ENCODE measurements at places on chromosomes 11 and 22.

GRCh38 chr11:87219266-87219665, 181.5 kb downstream of the TMEM135 start:
- no peak overlapping the region for H3K27ac ChIP-seq
- no peak for DNase-seq
- no peaks in the 10 kb centered on the region for H3K36me3 ChIP-seq
- H3K4me1 ChIP-seq = no peaks in the 10 kb centered on the region
- H3K27me3 ChIP-seq = no peaks in the 10 kb centered on the region

- DNase-seq = no peak
- no peaks in the 10 kb centered on the region for H3K27me3 ChIP-seq
- H3K36me3 ChIP-seq = peaks cover 53% of the 10 kb centered on the region
- peaks cover 15% of the 10 kb centered on the region for H3K4me1 ChIP-seq
- H3K27ac ChIP-seq = no peak overlapping the region
Measured at GRCh38 chr11:35211952-35212351, 73.0 kb downstream of the CD44 start.

GRCh38 chr22:17063411-17064106, 21.2 kb upstream of the IL17RA start:
- no peaks in the 10 kb centered on the region for H3K36me3 ChIP-seq
- no peak overlapping the region for H3K27ac ChIP-seq
- H3K27me3 ChIP-seq = no peaks in the 10 kb centered on the region
- DNase-seq = no peak

- peaks cover 6% of the 10 kb centered on the region for H3K4me1 ChIP-seq
- H3K36me3 ChIP-seq = no peaks in the 10 kb centered on the region
- no peaks in the 10 kb centered on the region for H3K27me3 ChIP-seq
- no peak overlapping the region for H3K4me3 ChIP-seq
Measured at GRCh38 chr11:88680806-88681205, 343.3 kb upstream of the CTSC start.

DNA sequence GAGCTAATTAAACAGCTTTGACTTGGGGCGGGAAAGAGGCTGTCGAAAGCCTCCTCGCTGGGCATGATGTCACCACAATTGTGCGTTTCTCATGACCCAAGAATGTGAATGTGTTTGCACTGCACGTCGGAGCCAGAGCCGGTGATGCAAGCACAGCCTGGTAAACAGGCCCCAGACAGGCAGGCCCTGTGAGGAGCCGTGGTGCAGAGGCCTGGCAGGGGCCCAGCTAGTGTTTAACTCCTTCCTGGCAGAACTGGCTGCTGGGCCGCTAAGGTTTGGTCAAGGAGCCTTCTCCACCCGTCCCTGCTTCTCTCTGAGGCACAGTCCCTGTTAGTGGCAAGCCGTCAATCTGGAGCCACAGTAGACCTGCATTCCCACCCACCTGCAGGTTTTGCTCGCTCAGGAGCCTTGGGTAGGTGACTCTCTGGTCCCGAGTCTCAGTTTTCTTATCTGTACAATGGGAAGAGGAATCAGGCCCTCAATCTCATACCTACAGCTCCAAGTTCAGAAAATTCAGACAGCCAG, 25.4 kb upstream of the SMTN start:
- peaks cover 16% of the 10 kb centered on the region for H3K4me1 ChIP-seq
- H3K27ac ChIP-seq = peak overlapping the region; percentile 49
- H3K4me3 ChIP-seq = no peak overlapping the region
- no peaks in the 10 kb centered on the region for H3K36me3 ChIP-seq
- H3K27me3 ChIP-seq = no peaks in the 10 kb centered on the region
- DNase-seq = peak; percentile 81

DNA sequence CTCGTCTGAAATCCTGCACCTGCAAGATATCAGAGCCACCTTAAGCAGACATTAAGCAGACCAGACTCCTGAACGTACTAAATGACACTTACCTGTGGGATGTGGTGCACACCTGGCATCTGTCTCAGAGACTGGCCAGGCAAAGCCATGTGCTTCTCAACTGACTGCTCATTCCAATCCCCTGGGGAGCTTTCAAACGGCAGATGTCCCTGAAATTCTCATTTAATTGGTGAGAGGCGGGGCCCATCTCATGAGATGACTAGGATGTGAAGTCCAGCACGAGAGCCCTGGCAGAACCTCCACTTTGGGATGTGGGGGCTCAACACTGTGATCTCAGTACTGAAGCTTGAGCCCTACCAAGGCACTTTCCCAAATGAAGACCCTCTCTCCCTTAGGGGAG, 84.9 kb upstream of the HMGXB4 start:
- no peak overlapping the region for H3K27ac ChIP-seq
- H3K4me1 ChIP-seq = no peaks in the 10 kb centered on the region
- H3K4me3 ChIP-seq = no peak overlapping the region
- H3K36me3 ChIP-seq = no peaks in the 10 kb centered on the region

GRCh38 chr11:126636911-126637794, 281.7 kb downstream of the ST3GAL4 start:
- H3K4me3 ChIP-seq = no peak overlapping the region
- H3K36me3 ChIP-seq = no peaks in the 10 kb centered on the region
- no peak overlapping the region for H3K27ac ChIP-seq
- peaks cover 7% of the 10 kb centered on the region for H3K4me1 ChIP-seq
- no peaks in the 10 kb centered on the region for H3K27me3 ChIP-seq

- DNase-seq = no peak
- no peaks in the 10 kb centered on the region for H3K36me3 ChIP-seq
- no peaks in the 10 kb centered on the region for H3K27me3 ChIP-seq
- no peaks in the 10 kb centered on the region for H3K4me1 ChIP-seq
Measured at GRCh38 chr11:92633820-92634219, 335.6 kb upstream of the MTNR1B start.

DNA sequence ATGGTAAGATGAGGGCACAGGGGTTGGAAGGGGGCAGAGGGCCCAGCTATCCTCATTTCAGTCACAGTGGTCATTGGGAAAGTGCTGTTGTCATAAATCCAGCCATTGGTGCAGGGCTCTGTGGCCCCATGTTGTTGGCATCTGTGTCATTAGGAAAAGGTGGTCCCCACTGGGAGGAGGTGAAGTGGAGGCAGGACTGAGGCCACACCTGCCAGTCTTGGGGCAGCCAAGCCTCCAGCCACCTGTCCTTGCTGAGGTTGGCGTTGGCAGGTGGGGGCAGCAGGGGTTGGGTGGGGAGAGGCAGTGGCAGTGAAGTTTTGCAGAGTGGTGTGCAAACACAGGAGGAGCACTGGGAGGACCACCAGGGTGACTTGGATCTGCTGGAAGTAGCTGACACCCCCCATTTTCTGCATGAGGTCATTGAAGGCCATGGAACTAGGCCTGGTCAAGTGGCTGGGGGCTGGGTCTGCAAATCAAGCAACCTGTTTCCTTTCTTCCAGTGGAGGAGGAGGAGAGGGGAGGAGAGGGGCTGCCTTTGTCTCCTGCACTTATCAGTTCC, 25.3 kb downstream of the SLC22A6 start:
- DNase-seq = no peak
- no peaks in the 10 kb centered on the region for H3K4me1 ChIP-seq
- H3K27ac ChIP-seq = no peak overlapping the region
- no peaks in the 10 kb centered on the region for H3K36me3 ChIP-seq
- H3K27me3 ChIP-seq = no peaks in the 10 kb centered on the region

DNA sequence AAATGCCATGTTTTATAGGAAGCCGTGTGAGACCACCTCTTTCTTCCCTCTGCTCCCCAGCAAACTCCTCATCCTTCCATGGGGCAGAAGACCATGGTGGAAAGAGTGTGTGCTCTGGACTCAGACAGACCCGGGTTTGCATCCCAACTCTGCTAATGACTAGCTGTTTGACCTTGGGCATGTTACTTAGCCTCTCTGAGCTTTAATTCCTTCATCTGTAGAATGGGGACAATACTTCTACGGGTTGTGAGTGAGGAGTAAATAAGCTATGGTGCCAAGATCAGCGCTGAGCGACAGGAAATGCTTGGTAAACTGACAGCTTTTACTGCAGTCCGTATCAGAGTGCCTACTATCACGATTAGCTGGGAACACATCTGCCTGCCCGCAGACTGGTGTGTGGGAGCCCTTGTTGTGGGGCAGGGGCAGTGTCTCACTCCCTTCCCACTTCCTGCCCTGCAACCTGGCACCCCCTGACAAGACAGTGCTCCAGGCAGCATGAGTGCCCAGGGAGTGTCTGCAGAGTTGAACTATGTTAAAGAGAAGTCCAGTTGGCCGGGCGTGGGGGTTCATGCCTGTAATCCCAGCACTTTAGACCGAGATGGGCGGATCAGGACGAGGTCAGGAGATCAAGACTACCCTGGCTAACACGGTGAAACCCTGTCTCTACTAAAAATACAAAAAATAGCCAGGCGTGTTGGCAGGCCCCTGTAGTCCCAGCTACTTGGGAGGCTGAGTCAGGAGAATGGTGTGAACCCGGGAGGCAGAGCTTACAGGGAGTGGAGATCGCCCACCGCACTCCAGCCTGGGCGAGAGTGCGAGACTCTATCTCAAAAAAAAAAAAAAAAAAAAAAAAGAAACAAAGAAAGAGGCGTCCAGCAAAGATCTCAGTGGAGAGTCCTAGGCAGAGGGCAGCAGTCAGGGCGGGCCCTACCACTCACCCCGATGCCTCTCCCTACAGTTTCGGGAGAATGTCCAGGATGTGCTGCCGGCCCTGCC, 2.2 kb downstream of the SEC14L2 start:
- H3K4me3 ChIP-seq = peak overlapping the region; percentile 82
- H3K36me3 ChIP-seq = peaks cover 10% of the 10 kb centered on the region
- H3K27ac ChIP-seq = no peak overlapping the region
- H3K27me3 ChIP-seq = no peaks in the 10 kb centered on the region
- H3K4me1 ChIP-seq = peaks cover 30% of the 10 kb centered on the region

DNA sequence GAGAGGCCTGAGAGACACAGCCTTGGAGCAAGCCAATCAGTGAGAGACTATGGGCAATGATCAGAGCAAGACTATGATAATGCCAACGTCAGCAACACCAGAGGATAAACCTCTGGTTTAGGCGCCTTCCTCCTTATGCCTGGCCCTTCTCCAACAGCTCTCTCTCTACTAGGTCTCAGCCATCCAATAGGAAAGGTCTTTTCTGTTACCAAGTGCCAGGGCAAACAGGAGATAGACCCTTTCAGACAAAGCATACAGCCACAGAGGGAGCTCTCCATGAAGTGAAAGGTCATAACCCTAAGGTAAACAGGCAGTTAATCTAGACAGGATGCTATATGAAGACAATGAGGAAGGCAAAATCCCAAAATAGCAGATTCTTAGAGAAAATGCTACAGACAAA, 9.5 kb downstream of the STK33 start:
- H3K36me3 ChIP-seq = no peaks in the 10 kb centered on the region
- no peaks in the 10 kb centered on the region for H3K27me3 ChIP-seq
- no peak overlapping the region for H3K4me3 ChIP-seq
- no peaks in the 10 kb centered on the region for H3K4me1 ChIP-seq

DNA sequence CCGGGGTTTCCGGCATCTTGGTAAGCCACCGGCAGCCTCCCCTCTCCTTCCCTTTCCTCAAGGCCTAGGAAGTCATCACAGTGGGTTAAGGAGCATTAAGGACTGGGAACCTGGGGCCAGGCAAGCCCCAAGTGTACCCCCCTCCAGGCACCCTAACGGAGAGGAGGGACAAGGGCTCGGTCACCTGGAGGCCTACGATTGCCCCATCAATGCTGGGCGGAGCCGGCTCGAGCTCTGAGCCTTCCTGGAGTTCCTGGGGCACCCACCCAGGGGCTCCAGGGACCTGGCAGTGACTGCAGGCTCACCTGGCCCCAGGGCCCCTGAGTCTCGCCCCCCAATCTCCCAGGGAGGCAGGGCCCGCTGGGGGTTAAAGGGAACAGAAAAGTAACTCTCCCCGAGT, 34.5 kb upstream of the EIF3D start:
- H3K27me3 ChIP-seq = peaks cover 19% of the 10 kb centered on the region
- no peak overlapping the region for H3K27ac ChIP-seq
- no peak for DNase-seq
- H3K36me3 ChIP-seq = no peaks in the 10 kb centered on the region

DNA sequence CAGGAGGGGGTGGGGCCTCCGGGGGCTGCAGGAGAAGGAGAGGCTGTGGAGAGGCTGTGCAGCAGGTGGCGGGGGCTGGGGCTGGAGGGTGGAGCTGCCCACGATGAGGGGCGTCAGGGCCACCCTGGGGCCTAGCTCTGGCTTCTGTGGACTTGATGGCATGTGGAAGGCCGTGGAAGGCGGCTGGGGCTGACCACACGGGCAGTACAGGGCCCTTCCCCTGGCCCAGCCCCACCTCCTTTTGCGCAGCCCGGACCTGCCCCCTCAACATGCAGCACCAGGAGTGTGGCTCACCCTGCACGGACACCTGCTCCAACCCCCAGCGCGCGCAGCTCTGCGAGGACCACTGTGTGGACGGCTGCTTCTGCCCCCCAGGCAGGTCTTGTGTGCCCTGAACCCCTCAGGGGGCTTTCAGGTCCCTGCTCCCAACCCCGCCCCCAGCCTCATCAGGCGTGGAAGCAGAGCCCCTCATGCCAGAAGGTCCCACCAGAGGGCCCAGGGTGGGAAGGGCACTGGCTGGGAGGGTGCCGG, 6.1 kb downstream of the MUC5B start:
- H3K4me3 ChIP-seq = no peak overlapping the region
- H3K4me1 ChIP-seq = no peaks in the 10 kb centered on the region
- no peak for DNase-seq
- no peaks in the 10 kb centered on the region for H3K36me3 ChIP-seq
- H3K27me3 ChIP-seq = peaks cover 34% of the 10 kb centered on the region
- H3K27ac ChIP-seq = no peak overlapping the region

GRCh38 chr11:86947541-86947940, 7.7 kb downstream of the FZD4 start:
- no peak overlapping the region for H3K4me3 ChIP-seq
- DNase-seq = no peak
- H3K27ac ChIP-seq = no peak overlapping the region
- H3K36me3 ChIP-seq = no peaks in the 10 kb centered on the region
- H3K27me3 ChIP-seq = no peaks in the 10 kb centered on the region

GRCh38 chr11:44596525-44597276, 31.2 kb downstream of the CD82 start:
- H3K27ac ChIP-seq = no peak overlapping the region
- H3K36me3 ChIP-seq = peaks cover 5% of the 10 kb centered on the region
- no peak for DNase-seq
- H3K4me1 ChIP-seq = peaks cover 14% of the 10 kb centered on the region

DNA sequence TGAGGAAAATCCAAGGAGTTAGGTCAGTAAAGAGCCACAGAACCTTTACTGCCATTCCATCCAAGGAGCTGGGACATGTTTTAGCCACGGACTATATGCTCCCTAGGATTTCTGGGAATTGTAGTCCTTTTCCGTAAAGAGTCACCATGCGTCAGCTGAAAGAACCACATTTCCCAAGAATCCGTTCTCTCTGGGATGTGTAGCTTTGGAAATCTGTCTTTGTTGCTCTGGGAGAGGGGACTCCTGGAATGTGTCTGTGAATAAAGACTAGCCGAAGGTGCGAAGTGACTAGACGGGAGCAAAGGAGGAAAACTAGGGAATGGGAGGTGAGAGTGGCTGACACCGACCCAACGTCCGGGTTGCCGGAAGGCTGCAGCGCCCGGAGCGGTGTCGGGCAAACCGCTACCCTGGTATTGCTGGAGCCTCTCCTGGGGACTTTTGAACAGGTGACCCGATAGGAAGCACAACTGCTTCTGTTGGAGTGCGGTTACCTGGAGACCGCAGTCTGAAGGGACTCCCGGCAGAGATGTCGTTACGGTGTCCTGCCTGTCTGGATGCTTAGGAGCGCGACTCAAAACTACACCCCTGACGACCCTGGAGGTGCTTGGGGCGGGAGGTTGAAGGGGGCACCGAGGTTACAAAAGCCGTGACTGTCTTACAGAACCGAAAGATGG, at the start of gene IFTAP:
TSS of gene IFTAP (plus strand) at position 187 of the 674 bp plus-strand sequence. CDS start 15,602 bp downstream, outside the sequence.
- H3K4me1 ChIP-seq = peaks cover 3% of the 10 kb centered on the region
- DNase-seq = no peak
- H3K4me3 ChIP-seq = peak within 1 kb of the TSS; percentile 54
- H3K27ac ChIP-seq = peak within 1 kb of the TSS; percentile 27

GRCh38 chr11:2122907-2123627, 16.1 kb downstream of the IGF2 start:
- H3K36me3 ChIP-seq = no peaks in the 10 kb centered on the region
- H3K4me1 ChIP-seq = no peaks in the 10 kb centered on the region
- H3K4me3 ChIP-seq = no peak overlapping the region
- peaks cover 33% of the 10 kb centered on the region for H3K27me3 ChIP-seq
- no peak for DNase-seq
- no peak overlapping the region for H3K27ac ChIP-seq
